C1 segment of cervical spinal cord (tissue), 14 donors: ENCODE measurements at places on chromosomes 11 and 22.
A peak's percentile ranks its signal among the peaks of the same experiment; 100 is the strongest.

DNA sequence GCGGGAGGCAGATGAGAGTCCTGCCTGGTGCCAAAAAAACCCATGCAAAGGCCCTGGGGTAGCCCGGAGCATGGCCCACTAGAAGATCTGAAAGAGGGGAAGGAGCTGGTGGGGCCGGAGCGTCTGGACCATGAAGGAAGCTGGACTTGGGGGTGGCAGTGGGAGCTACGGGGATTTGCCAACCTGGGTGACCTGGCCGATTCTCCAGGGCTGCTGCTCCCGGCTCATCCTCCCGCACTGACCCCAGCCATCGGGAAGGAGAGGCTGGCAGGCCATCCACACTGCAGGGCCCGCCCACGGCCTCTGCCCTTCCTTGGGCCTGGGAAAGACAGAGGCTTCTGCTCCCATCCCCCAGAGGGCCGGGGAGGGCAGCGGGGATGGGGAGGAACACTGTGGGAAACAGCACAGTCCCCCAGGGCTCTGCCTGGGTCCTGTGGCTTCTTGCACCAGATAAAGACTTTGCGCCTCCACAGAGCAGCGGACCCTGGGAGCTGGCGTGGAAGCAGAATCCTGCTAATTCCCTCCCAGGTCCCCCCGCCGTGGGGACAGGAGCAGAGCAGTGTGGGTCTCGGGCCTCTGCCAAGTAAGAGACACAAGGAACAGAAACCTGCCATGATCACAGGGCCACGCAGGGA lies 87.1 kb upstream of the LINC01488 start:
- no peak for DNase-seq

- no peak for DNase-seq
Measured at GRCh38 chr11:100832829-100833228, 145.7 kb downstream of the ARHGAP42 start.

GRCh38 chr11:112778091-112778876 lies 182.9 kb upstream of the NCAM1 start:
- DNase-seq = no peak

DNA sequence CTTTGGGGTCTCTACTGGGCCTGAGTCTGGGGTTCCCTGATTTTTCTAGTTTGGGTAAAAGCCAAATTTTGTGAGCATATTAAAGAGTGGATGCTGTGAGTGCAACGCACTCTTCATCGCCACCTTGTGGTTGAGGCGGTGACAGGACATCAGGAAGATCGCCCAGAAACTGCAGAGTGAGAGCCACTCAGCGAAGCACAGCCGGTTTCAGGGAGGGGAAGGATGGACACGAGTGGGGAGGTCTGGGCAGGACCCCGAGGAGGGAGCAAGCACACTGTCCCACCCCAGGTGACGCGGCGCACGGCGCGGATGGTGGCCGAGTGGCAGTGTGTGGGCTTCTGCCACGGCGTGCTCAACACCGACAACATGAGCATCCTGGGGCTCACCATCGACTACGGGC lies 9.1 kb downstream of the SELENOO start:
- DNase-seq = no peak

DNA sequence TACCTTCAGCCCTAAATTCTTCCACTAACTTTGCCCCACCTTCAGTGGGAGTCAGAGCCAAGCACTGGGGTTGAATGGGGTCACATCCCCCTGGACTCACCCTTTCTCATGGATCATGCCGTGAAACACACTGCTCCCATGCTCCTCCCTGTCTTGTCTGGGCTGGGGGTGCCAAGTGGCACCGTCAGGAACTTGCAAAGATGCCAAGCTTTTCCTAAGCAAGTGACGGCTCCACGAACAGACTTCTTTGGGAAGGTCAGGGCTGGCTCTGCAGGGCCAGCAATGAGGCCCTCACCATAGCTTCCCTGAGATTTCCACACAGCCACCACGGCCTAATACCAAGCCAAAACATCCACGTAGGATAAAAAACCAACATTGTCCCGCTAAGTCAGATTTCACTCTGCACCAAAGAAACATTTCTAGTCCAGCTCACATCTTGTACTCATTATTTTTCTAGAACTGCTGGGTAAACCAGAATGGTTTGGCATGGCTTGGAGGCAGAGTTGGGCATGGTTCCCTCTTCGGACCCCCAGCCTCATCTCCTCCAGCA lies 76.5 kb downstream of the NAT10 start:
- no peak for DNase-seq

DNA sequence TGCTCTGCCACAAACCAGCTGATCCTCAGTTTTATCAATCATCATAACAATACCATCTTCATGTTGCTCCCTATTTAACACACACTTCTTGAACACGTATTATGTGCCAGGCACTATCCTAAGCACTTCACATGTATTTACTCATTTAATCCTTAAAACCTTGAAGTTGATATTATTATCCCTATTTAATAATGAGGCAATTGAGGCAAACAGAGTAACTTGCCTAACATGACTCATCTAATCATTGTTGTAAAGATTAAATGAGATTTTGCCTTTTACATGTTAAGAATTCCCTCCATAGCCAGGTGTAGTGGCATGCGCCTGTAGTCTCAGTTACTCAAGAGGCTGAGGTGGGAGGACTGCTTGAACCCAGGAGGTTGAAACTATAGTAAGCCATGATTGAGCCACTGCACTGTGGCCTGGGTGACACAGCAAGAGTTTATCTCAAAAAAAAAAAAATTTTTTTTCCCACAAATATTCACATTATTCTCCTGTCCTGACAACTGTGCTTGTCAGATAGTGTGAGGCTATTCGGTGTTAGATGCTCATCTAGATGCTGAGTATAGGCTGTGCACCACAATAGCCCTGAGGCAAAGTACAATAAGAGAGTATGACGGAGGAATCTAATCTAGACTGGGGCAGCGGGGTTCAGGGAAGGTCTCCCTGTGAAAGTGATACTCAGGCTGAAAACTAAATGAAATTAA lies 13.4 kb downstream of the CKAP5 start:
- DNase-seq = no peak

DNA sequence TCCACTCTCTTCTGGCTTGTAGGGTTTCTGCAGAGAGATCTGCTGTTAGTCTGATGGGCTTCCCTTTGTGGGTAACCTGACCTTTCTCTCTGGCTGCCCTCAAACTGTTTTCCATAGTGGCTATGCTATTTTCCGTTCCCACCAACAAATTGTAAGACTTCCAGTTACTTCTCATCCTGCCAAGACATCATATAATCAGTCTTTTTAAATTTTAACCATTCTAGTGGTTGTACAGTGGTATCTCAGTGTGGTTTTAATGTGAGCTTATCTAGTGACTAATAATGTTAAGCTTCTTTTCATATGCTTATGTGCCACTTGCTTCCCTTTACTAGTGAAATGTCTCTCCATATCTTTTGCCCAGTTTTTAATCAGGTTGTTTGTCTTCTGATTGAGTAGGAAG lies 13.6 kb upstream of the TRIM29 start:
- no peak for DNase-seq

DNA sequence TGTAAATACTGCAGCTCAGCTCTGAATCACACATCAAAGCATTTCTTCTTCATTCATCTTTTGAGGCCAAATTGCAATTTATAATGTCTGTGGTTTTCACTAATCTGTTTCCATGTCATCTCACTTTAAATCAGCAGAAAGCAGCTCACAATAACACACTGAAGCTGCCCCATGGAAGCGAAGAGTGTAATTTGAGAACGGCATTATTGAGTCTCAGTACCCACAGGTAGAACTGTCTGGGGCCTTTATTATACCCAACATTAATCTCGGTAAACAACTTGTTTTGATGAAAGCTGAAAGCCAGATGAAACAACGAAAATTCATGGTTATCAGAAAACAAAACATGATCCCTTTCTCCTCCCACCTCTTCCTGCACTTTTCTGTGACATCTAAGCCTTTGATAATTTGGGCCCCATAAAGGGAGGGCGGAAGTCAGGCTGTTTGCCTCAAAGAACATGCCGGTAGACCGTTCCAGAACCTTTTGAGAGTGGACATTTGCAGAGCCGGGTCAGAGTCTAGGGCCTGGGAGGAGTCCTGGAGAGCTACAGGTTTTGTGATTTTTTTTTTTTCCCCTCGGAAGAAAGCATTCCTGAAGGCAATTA lies 68.2 kb upstream of the SESN3 start:
- no peak for DNase-seq

DNA sequence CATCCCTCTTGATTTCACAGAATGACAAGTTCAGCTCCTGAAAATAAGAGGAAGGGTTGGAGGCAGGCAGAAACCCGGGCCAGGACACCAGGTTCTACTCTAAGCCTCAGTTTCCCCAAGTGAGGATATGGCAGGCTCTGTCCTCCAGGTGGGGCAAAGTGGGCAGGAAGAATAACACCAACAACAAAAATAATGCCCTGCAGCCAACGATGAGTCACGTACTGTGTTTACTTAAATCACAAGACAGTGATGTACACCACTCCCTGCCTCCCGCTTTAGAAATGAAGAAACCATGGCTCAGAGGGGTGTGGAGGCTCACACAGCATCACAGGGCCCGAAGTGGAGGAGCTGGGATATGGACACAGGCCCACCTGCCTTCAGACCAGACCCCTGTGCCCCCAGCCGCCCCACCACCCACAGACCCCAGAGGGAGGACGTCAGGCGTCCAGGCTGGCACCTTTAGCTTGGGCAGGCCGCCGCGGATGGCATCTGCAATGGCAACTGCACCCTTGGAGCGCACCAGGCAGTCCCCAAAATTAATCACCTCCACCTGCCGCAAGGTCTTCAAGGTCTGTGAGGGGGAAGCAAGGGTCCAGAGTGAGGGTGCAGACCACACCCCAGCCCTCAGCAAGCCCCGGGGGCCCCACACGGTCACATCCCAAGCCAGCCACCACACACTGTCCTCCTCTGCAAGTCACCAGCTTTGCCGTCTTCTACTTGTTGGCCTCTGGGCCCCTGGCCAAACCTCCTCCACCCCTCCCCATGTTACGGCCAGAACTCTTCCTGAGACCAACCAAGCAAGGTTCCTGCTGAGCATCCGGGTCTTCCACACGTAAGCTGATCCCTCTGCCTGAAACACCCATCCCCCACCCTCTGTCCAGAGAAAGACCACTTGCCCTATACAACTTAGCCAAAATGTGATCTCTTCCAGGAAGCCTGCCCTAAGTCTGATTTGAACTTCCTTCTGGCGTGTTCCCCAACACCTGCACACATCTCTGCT lies 15.8 kb upstream of the CHADL start:
- no peak for DNase-seq

GRCh38 chr22:45425531-45426265 lies 12.2 kb downstream of the RIBC2 start:
- DNase-seq = no peak

GRCh38 chr11:117673602-117674001 lies 123.4 kb downstream of the DSCAML1 start:
- no peak for DNase-seq

DNA sequence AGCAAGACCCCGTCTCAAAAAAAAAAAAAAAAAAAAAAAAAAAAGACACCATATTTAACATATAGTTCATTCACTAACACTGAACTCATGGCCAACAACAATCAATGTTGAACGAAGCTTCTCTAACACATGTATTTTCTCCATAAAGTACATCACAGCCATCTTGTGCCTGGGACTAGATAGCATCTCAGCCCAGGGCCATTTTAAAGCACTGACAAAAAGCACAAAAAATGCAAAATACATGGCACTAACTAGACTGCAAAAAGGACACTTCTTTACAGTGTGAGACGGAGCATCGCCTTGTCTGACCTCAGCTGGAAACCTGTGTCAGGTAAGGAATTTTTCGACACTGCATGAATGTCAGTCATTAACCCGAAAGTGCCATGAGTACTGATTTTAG lies 23.3 kb downstream of the KIAA0930 start:
- no peak for DNase-seq

DNA sequence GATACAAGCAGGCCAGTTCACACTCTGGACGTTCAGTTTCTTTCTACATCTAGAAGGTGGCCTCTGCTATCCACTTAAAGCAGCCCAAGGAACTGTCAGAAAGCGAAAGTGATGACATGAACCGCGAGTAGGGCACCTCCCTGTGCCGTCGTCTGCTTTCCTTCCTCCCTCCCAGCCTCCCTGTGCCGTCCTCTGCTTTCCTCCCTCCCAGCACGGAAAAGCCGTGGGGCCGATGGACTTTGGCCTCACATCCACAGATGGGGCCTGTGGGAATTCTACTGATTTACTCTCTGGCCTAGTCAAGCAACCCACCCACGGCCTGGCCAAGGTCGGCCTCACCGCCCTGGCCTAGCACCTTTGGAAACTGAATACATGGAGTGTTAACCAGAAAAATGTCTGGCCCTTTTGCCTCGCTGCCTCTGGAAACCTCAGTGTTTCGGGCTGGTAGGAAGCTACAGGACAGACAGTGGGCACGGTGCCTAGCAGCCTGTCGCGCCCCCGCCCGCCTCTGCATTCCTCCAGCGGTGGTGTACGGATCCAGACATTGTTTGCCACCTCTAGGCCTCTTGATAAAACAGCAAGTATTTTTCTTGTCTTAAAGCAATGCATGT lies 14.2 kb downstream of the PEX26 start:
- DNase-seq = no peak

GRCh38 chr11:12599408-12600143 lies 74.6 kb upstream of the TEAD1 start:
- DNase-seq = no peak

- no peak for DNase-seq
Measured at GRCh38 chr11:36791957-36792356, 193.9 kb upstream of the RAG2 start.

DNA sequence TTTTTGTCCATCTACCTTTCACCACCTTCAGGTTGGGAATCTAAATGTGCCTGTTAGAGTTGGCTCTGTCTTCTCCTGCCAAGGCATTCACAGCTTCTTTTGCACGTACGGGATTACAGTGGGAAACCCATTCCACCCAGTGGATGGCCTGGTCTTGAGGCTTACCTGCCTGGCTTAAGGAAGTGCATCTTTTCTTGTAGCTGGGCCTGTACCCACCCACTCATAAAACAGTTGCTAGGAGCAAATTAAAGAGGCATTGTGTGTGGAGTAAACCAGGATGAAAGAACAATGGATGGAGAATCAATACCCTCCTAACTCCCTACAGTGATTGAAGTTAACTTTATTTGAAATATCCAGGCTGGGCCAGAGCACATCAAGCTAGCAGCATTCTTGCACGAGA lies 71.6 kb downstream of the TEAD1 start:
- no peak for DNase-seq

- no peak for DNase-seq
Measured at GRCh38 chr22:42637555-42637954, 2.8 kb downstream of the ATP5MGL start.

DNA sequence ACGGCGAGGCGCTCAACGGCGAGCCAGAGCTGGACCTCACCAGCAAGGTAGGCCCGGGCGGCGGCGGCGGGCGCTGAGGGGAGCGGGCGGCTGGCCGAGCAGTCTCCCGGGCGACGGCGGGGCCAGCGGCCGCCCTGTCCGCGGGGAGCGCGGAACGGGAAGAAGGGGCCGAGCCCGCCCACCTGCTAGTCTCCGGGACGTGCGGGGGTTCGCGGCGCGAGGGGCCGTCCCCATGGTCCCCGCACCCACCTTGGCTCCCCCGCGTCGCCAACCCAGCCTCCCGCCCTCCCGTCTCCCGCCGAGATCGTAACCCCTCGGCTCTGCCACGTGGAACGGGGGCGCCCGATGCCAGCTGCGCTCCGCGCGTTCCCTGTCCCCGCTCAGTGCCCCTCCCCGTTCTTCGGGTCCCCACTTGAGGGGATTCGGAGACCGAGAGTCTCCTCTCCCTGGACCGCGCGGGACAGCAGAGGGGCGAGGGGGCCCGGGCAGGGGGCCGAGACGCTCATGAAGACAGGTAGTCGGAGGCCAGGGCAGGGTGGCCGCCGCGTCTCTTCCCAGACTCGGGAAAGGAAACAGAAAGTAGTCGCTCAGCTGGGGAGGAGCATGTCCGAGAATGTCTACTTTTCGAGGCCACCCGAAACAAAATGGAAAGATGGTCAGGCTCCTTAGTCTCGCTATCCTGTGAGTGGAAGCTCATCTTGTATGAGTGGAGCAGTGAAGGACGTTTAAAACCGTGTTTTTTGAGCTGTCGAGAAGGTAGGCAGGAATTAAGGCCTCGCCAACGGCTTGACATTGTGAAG lies 557 bp downstream of the GTPBP1 start:
- DNase-seq = peak; percentile 17
